Activated T-cell treated with anti-CD3 and anti-CD28 coated beads, Interleukin-2, amount 50 U/mL, for 1 hour (primary cell): ENCODE measurements at places on chromosomes 2 and 18.

DNA sequence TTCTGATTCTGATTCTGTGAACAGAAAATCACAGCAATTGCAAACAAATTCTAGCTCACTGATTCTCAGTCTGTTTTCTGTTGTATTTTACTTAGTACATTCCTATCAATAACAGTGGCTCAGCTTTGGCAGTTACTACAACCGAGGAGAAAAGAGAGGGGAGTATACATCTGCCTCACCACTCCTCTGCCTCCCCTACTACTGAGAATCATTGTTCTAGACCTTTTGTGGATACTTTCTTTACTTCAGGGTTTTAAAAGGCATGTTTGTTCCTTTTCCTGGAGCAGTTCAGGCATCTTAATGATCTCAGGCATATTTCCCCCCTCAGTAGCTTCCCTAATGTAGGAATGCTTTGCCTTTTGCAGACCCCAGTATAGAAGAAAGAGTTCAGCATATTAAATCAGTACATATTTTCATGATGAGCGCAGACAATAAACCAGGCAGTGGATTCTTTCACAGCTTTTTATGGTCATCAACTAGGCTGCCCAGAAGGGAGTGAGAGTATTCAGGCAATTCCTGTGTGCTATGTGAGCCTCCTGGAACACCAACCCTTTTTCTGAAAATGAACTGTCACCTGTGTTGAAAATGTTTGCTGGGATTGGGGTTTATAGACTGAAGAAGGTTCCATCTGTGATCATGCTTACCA, 10.3 kb downstream of the STAMBP start:
- no peak for DNase-seq

GRCh38 chr2:206739271-206739670, 21.1 kb upstream of the DYTN start:
- DNase-seq, result no peak

DNA sequence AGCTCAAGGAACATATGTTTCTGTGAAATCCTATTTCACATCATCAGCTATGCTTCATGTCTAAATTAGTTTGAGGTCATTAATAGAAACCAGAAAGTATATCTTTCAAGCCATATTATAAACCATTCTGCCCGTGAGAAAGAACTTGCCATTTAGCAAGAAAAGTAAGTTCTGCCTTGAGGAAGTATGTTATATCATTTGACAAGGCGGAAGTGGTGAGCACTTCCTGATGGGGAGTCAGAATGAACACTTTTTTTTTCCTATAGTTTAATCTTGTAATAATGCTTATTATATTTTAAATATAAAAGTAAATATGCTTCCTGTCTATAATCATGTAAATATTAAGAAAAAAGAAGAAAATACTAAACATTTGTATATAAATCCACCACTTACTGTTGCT, 39.3 kb upstream of the NRXN1 start:
- no peak for DNase-seq

DNA sequence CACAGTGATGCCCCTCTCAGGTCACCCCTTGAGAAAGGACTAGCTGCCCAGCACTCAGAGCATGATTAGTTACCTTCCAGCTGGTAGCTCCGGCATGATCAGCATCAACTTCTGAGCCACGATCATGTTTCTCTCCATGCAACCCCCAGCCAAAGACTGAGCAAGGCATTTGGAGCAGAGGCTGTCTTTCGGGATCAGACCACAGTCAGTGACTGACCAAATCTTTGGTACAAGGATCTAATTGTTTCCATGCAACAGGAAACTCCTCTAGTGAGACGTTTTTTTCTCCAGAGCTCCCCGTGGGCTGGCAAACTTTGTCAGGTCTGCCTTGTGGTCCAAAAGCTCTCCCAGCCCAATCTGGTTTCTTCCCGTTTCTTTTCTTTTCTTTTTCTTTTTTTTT, 244.3 kb downstream of the METTL4 start:
- DNase-seq, result no peak

- no peak for DNase-seq
These were observed 53.4 kb downstream of the ADI1 start for GRCh38 chr2:3465844-3466481.

DNA sequence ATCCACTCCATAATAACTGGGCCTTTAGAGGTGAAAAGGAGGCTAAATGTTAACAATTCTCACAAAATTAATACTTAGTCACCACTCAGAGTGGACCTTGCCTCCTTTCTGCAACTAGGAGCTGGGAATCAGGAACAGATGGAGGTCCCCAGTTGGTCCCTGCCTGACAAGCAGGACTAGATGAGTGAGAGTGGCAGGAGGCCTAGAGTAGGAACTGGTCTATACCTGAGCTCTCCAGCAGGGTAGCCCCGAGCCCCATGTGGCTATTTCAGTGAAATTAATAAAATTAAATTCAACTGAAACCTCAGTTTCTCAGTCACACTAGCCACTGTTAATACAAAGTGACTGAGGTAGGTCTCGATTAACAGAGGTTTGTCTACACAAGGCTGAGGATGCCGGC, 150.5 kb downstream of the MYO5B start:
- DNase-seq, result no peak

DNA sequence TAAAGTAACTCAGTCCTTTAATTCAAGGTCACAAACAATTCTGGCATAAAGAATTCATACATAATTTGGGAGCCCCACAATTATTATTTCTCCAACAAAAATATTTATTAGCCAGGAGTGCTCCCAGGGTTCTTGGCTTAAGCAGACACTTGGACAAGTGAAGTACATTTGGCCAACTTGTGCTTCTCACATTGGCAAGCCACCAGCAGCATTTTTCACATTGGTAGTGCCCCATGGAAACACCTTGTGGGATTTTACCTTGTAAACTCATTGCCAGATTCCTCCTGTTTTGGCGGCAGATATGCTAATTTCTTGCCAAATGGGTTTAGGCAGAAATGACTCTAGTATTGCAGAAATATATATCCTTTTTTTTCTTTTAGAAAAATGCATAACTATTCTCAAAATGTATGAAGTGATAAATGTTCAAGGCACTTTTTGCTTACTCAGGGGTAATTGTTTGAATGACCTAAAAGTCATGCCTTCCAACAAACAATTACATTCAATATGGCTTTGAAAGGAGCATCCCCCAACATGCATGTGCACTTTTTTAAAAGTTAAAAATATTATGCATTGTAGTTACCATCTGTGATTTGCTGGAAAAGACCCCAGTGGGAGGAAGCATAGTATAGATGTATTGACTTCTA, 113.5 kb downstream of the CSRNP3 start:
- no peak for DNase-seq

DNA sequence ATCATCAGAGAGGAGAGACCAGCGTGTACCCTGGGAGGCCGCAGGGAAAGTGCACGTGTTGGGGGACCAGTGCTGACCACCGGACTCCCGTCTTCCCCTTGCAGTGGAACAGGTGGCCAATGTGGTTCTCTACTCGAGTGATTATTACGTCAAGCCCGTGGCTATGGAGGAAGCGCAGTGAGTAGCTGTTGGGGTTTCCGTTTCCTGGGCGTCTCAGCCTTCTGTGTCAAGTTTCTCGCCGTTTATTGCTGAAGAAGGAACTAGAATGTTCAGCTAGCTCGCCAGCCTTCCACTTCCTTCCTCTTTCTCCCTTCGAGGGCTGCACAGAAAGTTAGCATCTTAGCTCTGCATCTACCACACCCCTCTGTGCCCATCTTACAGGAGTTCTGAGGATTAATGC, 22.8 kb upstream of the DGKD start:
- DNase-seq, result peak; percentile 71

GRCh38 chr2:175552902-175553301, 371.4 kb upstream of the ATP5MC3 start:
- no peak for DNase-seq

DNA sequence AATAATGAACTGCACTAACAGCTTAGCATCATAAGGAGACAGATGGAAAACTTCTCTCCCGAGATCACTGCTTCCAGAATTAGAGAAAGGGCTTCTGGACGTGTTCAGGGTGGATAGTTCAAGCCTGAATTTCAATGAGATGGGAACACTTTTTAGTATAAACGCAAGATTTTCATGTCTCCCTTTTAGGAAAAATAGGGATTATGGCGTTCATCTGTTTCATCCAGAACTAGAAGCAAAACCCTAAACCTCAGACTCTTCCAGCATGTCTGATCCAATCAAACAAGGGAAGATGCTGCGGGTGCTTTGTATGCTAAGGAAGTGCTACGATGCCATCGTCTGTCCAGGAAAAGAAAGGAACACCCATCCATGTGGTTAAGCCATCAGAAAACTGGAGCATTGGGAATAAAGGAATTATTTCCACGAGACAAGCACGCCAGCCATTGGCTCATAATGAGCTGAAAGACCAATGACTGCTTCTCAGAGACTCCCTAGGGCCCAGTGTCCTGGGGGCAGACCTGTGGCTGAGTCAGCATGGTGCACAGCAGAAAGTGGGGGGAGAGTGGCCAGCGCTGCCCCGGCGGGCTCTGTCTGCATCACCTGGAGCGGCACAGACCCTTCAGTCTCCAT, 65.9 kb upstream of the AFF3 start:
- no peak for DNase-seq

DNA sequence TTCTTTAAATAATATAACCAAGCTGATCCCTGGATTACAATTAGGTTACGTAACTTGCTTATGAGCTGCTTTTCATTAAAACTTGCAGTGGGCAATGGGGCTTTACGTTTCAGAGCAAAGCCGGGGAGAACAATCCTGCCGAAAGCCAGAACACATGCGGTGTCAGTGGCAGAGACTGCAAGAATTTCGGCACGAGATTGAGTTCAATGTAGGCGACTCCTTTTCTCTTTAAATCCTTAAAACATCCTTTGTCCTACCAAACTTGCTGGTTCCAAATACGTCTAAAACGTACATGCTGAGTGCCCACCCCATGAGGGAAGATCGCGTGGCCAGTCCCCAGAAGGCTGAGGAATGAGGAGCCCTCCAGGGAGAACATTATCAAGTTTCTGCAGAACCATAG, 36.8 kb upstream of the NCOA1 start:
- no peak for DNase-seq

DNA sequence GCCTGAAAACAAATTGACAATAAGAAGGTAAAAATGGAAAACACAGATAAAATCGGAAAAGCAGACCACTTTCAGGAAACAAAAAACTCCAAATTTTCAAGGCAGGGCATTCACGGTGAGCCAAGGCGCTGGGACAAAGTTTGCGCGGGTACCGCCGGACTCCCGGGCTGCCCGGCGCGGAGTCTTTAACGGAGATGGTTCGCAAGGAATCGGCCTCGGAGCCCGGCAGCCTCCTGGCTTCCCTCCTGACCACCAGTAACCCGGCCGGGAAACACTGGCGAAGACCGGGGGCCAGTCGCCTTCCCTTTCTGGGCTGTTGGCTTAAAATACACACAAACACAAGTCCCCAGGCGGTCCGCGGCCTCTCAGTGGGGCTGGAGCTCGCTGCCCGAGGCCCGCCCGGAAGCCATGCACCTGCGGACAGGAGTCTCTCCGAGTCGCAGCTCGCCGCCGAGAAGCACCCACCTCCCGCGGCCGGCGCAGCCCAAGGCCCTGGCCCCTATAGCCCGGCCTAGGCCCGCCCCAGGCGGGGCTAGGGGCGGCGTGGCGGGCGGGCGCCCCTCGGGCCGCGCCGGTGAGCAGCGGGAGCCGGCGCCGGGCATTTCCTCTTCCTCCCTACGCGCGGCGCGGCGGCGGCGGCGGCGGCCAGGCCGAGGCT, 622 bp upstream of the KCMF1 start:
- peak; percentile 67 for DNase-seq

- DNase-seq, result no peak
These were observed 140.8 kb downstream of the AGAP1 start for GRCh38 chr2:235634435-235635158.

DNA sequence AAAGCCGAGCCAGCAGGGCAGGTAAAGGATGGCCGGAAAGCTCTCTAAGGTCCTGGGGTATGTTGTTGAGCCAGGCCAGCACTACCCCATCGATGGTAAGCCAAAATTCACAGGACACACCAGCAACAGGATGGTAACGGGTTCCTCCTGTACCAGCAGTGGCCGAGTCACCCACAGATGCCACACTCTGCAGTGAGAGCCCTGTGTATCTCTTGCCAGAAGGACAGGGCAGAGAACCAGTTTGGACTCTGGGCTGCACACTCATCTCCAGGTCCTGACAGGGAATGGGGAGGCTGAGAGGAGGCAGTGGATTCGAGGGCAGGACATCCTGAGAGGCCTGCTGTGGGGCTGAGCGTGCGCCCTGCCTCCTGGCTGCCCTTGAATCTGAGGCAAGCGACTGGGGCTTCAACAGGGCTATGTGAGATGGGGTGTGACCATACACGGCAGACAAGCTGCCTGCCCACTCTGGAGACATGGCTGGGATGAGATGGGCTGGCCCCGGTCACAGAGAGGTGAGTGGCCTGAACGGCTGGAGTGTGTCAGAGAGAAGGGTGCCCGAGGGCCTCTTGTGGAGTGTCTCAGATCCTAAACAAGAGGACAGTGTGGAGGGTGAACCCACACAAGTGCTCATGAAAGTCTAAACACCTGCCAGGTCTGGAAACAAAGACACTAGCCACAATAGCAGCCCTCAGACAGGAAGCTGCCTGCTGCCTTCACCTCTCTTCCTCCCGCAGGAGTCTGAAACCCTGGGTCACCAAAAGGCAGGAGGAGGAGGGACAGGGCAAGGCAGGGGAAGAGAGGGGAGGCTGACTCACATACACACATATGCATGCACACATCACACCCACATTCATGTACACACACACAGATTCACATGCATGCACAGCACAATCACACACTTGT, 182.3 kb downstream of the LOXHD1 start:
- DNase-seq, result no peak

DNA sequence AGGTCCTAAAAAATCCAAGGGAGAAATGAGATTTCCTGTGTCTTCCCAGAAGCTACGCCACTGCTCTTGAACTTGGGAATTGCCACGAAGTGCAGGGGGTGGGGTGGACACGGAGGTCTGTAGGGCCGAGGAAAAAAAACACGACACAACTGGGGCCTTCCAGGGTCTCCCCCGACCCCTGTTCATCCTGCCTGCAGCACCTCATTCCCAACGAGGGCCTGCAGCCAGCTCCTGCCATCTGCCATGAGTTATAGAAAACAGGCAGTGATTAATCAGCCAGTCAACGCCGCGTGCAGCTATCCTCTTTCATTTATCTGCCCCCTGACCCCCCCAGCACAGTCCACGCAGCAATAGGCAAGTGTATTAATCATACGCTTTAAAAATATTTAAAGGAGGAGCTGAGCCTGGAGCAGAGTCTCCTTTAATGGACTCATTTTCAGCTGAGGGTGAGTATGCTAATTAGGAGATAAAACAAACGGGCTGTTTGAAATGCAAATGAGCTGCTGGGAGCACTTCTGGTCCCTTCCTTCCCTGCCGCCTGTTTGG, 209.9 kb downstream of the TFCP2L1 start:
- no peak for DNase-seq

DNA sequence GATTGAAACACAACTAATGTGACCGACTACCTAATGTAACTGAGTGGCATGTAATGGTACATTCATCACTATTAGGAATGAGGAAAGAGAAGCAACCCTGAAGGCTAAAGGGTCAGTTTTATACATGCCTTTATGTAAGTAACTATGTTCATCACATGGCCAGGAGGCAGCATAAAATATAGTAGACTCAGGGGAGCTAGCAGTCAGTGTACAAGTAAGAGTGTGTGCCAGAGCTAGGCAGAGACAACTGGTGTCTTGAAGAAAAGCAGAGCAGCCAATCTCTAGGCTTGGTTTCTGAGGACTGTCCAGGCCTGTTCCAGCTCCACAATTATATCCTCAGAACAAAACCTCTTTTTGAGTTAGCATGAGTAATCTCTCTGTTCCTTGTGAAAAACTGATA, 18.1 kb downstream of the SMAD2 start:
- no peak for DNase-seq
